Kidney epithelial cell (primary cell): ENCODE measurements at places on chromosomes 7 and 10.

- DNase-seq: no peak
Measured at GRCh38 chr7:27095050-27095896, 527 bp downstream of the HOXA1 start.

DNA sequence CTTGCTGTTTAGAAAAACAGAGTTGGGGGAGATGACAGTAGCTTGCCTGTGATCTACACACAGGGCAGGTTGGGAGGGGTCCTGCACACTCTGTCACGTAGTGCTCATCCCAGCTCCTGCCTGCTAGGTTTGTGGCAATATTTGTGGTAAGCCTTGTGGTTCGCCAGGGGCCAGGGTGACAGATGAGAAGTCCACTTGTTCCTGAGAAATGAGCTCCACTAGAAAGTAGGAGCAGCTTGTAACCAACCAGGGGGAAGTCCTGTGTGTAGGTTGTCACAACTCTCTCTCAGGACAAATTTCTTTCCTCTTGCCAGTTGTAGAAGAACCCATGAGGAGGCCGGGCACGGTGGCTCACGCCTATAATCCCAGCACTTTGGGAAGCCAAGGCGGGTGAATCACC lies 147.0 kb downstream of the TCF7L2 start:
- DNase-seq: no peak

- no peak for DNase-seq
Measured at GRCh38 chr10:132798876-132799275, 12.9 kb upstream of the NKX6-2 start.

DNA sequence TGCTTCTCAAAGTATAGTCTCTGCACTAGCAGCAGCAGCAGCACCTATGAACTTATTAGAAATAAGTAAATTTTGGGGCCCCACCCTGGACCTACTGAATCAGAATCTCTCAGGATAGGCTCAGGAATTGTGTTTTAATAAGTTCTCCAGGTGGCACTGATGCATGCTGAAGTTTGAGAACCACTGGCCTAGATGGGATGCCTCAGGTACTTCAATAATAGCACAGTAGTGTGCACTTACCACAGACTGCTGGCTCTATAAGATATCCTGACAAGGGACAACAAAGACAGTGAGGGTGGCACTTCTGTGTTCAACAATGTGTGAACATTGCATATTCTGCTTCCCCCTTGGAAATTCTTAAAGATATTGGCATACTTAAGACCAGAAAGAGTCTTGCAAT lies 64.7 kb upstream of the HABP2 start:
- no peak for DNase-seq

GRCh38 chr7:90972906-90973550 lies 291.2 kb upstream of the FZD1 start:
- no peak for DNase-seq
